ENCODE measurements at places on chromosomes 2 and 18.

GRCh38 chr18:63253428-63254372 lies 65.9 kb downstream of the BCL2 start:
- no peak for DNase-seq

GRCh38 chr18:6719098-6719846 lies 10.2 kb upstream of the ARHGAP28 start:
- DNase-seq: no peak

DNA sequence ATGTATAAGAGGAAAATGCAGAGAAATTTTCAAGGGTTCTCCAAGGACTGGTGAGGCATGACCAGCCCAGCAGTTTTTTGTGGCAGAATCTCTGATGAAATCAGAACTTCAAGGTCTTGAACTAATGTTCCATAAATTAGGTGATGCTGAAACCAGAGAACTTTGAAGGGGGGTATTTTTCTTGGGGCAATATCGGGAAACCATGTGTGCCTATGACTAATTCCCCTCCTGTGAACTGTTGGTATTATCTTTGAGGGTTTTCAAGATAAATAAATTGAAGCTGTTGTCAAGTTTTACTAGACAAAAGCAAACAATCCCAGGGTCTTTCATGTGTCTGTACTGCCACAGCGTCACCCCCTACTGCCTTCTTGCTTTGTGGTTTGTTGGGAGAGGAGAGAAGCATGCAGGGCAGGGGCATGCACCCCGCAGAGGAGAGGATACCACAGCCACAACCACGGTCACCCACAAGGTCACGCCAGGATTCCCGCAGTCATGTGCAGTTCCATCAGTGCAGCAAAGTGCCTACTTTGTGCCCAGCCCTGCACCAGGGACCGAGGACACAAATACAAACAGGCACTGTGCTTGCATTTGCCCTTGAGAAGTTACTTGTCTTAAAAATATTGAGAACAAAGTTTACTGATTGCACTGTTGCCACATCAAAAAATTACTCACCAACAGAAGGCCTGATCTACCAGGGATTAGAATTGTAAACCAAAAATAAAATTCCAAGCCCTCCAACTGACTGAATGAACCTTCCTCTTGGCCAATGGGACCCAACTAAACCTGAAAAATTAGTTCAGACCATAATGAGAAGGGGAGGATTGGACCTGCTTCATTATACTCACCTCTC lies 413.3 kb upstream of the TRIB2 start:
- peak; percentile 87 for DNase-seq

DNA sequence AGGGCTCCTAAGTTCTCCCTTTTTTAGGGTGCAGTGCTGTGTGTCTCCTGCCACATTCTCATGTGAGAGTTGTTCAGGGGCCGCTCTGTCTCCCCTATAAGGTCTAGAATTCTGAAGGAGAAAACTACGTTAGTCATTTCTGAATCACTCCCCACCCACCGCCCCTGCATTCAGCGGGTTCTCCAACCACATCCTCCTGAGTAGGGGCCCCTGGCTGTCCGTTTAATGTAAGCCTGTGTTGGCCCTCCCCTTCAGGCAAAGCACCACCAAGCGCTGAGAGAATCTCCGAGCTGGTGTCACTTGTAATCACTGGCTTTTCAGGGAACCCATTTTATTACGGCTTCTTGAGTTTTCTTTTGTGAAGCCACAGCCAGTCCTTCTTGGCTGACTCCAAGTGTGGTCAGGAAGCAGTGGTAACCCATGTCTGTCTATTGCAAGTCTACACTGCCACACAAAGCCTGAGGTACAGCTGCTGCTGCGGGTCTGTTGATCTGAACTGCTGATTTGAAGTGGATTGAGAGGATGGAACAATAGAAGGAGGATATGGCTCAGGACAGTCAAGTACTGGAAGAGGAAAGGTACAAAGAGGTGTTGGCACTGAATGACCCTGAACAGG lies 16.9 kb downstream of the LCT start:
- DNase-seq: no peak

DNA sequence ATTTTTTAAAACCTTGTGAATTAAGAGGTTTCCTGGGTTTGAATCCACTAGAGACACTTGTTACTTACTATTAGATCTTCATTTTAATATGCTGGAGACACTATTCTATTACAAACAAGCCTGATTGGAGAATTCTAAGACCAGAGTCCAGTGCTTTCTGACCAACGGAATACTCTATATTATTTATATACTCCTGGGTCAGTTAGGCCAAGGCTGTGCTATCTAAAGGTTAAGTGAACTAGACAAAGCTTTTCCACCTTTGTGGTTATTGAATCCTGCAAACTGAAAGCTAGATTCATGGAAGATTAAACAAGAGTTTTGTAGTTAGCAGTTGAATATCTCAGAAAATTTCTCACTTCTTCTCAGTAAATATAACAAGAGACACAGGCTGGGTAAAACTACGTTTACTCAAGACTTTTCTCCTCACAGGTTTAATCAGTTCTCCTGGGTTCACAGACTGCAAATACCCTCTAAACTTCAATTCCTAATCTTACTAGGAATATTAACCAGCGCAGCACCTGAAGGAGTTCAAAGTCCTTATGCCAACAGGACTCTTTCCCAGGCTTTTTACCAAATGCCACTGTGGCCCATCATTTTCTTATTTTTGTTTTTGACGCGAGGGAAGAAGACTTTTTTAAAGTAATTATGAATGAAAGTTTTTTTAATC lies 66.4 kb downstream of the COL4A4 start:
- no peak for DNase-seq

GRCh38 chr2:6418291-6418690 lies 447.4 kb downstream of the CMPK2 start:
- no peak for DNase-seq
